Stimulated activated CD8-positive, alpha-beta memory T cell treated with anti-CD3 and anti-CD28 coated beads, Interleukin-15, amount 100 ng/mL, for 24 hours (primary cell): ENCODE measurements at places on chromosomes 5 and 9.

- no peak for DNase-seq
These were observed 21.2 kb downstream of the ANXA1 start for GRCh38 chr9:73172901-73173215.

- no peak for DNase-seq
These were observed 372.8 kb upstream of the RFX3 start for GRCh38 chr9:3898461-3899218.

DNA sequence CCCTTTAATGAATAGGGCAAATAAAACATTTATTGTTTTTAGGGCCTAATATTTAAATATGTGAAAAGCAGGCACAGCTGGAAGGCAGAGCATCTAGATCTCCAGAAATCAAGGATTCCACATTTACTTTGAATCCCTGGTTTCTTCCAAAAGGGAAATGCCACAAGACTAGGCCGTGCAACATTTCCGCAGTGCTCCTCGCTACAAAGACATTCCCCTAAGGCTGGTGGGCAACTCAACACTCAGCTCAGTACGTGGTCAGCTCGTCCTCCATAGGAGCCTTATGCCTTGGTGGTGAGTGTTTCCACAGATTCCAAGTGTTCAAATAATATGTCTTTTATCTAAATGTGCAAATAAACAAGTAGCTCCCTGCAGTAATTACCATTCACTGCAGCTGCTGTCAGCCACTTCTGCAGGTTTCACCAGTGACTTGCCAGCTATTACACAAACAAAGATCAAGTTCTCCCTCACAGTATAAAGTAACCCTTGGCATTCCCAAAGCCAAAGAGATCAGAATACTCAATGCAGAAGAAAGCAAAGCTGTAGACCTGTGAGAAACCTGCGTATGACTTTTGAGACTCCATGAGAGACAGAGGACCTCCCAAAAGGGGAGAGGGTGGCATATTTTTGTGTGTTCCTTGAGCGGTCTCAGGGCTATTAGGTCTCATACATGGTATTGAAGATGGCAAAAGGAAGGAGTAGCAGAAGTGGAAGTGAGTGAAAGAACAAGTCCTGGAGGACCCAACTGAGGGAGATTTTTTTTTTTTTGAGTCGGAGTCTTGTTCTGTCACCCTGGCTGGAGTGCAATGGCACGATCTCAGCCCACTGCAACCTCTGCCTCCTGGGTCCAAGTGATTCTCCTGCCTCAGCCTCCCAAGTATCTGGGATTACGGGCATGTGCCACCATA lies 38.0 kb upstream of the TENT2 start:
- DNase-seq: no peak

- no peak for DNase-seq
These were observed 154.7 kb upstream of the ANKH start for GRCh38 chr5:15026011-15026893.
